Stimulated activated CD8-positive, alpha-beta memory T cell treated with anti-CD3 and anti-CD28 coated beads, Interleukin-15, amount 100 ng/mL, for 24 hours (primary cell): ENCODE measurements at places on chromosomes 2 and 18.

DNA sequence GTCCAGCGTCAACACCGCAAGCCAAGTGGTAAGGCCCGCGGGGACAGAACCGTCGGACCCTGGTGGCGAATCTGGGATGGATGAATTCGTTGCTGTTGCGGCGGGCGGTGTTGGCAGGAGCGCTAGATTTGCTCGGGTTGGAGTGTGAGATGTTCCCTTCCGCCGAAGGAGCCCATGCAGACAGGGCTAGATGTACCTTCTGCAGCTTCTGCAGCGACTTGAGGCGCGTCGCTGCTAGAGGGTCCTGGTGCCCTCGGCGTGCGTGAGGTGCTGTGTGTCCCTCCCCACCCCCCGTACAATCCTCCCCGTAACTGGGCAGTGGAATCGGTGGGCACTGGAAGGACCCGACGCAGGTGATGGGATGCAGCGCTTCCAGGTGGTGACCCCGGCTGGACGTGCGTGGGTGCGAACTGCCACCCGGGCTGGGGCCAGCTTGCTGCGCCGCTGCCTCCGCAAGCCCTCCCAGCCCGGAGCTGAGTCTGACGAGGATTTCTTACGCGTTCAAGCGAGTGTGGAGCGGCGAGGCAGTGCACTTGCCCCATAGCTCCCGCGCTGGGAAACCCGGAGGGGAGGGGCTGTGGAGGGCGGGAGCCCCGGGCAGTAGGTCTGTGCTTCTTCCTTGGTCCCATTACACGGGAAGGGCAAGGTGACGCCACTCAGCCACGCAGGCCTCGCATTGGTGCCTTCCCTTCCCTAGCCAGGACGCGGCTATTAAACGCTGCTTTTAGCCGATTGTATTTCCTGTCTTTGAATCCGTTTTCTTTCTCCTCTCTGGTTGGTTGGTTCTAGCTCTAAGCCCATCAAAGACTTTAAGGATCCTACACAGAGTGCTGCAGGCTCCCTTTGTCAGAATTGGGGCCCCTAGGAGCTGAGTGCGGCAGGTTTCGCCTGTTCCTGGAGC is 34.2 kb downstream of the CHRNA1 start:
- DNase-seq, result no peak

DNA sequence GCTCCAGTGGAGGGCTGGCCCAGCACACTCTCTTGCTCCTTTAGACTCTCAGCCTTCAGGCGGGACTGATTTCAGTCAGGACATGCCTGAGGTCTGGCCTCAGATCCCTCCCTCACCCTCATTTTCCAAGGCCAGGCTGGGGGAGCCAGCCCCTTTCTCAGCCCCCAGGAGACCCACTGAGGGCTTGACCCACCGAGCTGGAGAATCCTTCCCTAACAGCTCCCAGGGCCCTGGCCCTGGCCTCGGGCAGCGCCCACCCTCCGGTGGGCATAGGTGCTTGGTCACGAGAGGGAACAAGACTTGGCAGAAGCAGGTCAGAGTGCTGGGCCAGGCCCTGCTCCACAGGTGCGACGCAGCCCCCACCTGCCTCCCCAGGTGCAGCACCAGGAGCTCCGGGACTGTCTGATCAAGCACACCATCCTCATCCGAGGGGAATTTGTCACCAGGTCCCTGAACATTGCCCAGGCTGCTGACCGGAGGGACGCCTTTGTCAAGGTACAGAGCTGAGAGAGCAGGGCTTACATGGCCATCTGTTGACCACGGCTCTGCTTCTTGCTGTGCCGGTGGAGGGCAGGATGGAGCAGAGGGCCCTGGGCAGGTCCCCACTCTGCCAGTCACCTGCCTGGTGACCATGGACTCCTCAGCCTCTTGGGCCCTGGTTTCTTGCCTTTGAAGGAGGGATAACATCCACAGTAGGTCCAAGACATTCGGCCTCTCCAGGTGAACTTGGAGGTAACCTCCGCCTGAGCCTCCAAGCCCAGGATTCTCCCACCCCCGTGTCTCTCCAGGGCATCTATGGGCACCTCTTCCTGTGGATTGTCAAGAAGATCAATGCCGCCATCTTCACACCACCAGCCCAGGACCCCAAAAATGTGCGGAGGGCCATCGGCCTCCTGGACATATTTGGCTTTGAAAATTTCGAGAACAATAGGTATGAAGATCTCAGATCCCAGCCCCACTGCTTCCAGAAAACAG is 46.3 kb downstream of the MYO7B start:
- no peak for DNase-seq

GRCh38 chr2:27954221-27954673 is 63.7 kb downstream of the BABAM2 start:
- no peak for DNase-seq

GRCh38 chr2:200964498-200964897 is 1.0 kb upstream of the ORC2 start:
- DNase-seq, result no peak

DNA sequence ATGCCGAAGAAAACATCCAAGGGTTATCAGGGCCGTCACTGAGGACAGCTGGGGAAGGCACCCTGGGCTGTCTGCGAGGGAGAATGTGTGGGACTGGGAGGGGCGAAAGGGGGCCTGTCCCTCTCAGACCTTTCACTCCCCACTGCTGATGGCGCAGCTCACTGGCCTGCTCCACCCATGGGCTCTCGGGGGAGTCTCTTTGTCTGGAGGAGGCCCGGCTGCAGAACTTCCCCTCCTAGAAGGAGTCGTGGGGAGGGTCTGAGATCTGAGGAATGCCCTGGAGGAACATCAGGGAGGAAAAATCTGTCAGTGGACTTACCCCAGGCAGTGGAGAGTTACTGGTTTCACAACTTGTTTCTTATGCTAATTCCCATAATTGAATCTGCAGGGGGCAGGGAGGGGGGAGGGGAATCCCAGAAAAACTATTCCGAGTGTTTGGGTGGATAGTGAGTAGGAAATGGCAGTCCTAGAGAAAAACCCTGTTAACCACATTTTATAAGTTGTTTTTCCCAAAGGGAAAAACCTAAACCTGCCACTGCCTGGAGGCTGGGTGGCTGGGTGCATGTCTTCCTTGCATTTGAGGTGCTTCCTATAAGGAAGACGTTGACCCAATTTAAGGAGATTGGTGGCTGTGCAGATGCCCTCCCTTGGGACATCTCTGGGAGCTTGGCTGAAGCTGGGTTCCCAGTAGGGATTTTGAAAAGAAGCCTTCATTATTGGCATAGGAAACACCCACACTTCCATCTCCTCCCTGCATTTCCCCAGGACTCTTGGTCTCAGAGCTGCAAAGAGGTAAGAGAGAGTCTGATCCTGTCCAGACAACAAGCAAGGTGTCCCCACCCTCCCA is 11.7 kb upstream of the SEMA4C start:
- DNase-seq, result no peak

DNA sequence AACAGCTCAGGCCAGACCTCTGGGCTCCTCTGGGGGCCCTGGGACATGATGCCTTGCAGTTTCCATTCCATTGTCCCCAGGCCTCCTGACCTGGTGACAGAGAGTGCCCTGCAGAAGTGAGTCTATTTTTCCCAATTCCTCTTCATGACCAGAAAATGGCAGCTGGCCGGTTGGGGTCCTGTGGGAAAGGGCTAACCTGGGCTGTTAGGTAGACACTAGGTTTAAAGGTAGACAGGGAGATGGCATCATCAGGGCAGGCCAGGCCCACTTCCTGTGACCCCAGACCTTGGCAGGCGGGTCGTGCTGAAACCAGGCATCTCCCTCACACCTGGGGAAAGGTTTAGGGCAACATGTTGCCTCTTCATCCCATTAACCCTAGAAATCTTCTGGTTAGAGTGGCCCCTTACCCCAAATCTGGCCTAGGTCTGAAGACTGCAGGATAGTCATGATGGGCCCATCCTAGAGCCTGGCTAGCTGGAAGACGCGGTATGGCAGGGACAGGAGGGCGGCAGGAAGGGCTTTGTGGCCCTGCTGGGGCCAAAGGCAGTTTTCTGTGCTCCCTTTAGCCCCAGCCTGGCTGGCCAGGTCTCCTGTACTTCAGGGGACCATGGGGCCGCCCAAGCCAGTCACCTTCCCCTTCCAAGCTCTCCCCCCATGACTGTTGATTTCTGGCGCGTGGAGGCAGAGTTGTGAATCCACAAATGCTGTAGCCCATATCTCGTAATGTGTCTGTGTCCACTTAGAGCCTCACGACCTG is 10.1 kb downstream of the POMC start:
- no peak for DNase-seq

- no peak for DNase-seq
These were observed 22.2 kb downstream of the GALR1 start for GRCh38 chr18:77271576-77272481.

GRCh38 chr2:206858687-206859329 is 80.5 kb upstream of the CPO start:
- no peak for DNase-seq

- no peak for DNase-seq
These were observed 540.1 kb downstream of the CMPK2 start for GRCh38 chr2:6325616-6326015.

DNA sequence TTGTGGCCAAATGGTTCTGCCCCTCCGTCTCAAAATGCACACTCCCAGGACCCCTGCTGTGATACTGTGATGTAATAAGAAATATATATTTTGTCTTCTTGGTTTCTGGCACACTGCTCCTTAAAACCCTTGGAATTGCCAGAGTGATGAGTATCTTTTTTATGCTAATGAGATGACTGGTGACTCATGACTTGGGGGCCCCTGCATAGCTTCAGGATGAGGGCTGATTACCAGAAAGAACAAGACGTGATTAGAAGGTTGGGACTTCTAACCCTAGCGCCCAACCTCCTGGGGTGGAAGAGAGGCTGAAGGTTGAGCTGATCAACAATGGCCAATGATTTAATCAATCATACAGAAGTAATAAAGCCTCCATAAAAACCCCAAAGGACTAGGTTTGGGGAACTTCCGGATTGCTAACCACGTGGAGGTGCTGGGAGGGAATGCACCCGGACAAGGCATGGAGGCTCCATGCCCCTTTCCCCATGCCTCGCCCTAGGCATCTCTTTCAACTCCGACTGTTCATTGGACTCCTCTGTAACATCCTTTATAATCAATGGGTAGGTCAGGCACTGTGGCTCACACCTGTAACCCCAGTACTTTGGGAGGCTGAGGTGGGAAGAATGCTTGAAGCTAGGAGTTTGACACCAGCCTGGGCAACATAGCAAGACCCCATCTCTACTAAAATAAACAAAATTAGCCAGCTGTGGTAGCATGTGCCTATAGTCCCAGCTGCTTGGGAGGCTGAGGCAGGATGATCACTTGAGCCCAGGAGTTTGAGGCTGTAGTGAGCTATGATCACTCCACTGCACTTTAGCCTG is 89.1 kb downstream of the HS1BP3 start:
- no peak for DNase-seq

DNA sequence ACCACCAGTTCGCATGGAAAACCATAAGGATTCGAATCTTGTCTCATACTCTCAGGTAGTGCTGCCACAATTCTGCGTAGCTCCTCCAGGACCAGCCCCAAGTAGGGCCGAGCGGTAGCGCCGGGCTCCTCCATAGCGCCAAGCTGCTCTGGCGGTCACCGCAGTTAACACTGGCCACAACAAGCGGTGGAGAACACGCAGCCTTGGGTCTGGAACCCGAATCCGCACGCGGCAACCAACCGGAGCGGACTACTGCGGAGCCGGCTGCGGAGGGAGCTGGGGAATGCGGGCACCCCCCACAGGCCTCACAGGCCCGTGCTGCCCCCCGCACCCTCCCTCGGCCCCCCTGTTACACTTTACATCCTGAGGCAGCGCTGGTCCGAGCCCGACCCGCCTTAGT is 531.5 kb downstream of the STK39 start:
- no peak for DNase-seq

GRCh38 chr2:226754821-226755604 is 44.6 kb downstream of the IRS1 start:
- no peak for DNase-seq

GRCh38 chr18:48229552-48229981 is 179.6 kb downstream of the ZBTB7C start:
- no peak for DNase-seq

DNA sequence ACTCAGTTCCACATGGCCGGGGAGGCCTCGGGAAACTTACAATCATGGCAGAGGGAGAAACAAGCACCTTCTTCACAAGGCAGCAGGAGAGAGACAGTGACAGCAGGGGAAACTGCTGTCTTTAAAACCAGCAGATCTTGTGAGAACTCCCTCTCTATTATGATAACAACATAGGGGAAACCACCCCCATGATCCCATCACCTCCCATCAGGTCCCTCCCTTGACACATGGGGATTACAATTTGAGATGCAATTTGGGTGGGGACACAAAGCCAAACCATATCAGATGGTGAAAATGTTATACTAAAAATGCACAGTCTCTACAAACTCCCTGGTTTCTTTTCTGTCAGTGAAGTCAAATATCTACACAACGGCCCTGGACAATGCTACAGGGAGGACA is 9.2 kb downstream of the TMEM18 start:
- DNase-seq, result no peak

DNA sequence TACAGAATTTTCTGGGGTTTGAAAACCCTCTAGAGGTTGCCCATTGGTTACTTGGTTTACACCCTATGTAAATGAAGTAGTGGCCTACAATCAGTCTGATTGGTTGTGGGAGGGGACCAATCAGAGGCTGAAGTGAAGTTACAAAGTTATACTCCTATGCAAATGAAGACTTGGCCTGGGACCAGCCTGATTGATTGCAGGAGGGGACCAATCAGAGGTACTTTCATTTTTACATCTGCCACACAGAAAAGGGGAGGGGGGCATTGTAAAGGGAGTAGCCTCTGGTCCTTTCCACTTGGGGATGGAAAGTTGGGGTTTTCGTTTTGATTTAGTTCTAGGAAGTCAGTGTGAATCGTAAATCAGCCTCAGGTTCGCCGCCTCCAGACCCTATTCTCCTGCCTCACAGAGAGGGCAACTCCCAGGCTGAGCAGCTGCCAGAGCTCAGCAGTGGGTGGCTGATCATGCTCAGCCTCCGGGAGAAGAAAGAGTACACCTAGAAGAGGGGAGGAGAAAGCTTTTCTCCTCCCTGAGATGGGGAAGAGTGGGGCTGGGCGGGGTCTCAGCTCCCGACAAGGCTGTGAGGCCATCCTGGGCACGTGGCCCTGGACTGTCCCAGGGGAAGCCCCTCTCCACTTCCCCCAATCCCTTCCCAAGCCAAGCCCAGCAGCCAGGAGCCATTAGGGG is 372.5 kb downstream of the GALR1 start:
- no peak for DNase-seq
